Activated T-cell treated with anti-CD3 and anti-CD28 coated beads for 24 hours (primary cell): ENCODE measurements at places on chromosomes 2 and 18.

GRCh38 chr2:62219407-62220159 lies 23.7 kb downstream of the B3GNT2 start:
- no peak for DNase-seq

GRCh38 chr2:49154140-49154539 lies at the start of gene FSHR:
Gene FSHR (minus strand): TSS chr2:49154515. CDS start chr2:49154417, 98 bp downstream.
- DNase-seq: no peak

DNA sequence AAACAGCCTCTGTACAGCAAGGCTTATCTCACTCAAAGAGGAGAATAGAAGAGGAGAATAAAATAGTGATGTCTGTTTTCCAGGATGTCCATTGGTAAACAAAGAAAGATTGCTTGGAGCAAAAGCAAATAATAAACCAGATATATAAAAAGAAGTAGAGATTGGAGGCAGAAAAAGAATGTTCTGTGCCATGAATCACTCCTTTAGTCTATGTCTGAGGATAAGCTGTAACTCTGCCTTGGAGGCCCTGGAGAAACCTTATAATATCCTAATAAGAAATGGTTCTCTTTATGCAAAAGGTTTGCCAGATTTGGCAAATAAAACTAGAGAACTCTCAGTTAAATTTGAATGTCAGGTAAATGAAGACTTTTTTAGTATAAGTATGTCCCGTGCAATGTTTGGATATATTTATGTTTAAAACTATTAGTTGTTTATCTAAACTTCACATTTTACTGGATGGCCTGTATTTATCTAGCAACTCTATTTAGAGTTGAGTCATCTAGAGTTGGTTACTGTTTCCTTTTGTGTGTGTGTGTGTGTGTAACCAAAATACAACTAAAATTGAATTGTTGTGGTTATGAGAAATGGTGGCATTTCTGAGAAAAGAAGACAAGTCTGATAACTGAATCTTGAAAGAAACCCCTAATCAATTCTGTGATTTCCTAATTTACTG lies 510.3 kb upstream of the SETBP1 start:
- no peak for DNase-seq

DNA sequence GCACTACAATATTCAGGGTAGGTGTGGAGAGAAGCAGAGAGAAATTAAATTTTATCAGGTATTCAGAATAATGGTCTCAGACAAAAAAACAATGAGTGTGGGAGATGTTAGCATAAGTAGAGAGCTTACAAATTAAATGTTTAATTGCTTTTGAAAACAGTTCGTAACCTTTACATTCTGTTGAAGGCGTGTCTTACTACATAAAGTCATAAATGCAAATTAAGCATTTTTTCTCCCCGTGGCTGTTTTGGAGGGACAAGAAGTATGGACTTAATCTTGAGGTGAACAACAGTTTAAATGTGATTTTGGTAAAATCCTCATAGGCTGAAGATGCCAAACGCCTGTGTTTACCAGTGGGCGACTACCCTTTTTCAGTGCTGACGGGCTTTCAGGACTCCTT lies 55.8 kb downstream of the OXER1 start:
- no peak for DNase-seq
